ENCODE measurements at places on chromosomes 16 and 17.

DNA sequence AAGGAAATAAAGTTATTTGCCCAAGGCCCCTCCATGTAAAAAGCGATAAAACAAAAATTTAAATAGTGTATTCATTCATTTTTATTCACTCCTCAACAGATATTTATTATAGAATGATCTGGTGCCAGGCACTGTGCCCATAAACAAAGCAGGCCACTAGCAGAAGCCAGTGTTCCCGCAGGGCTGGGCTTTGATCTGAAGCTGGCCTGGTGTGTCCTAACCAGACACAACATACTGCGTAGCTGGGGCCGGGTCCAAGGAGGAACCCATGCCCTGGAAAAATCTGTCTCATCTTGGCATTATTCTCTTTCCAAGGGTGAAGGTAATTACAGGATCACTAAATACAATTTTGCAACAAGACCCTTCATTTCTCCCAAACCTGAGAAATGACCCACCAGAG, 537.4 kb upstream of the CDH5 start:
- no peak for DNase-seq

DNA sequence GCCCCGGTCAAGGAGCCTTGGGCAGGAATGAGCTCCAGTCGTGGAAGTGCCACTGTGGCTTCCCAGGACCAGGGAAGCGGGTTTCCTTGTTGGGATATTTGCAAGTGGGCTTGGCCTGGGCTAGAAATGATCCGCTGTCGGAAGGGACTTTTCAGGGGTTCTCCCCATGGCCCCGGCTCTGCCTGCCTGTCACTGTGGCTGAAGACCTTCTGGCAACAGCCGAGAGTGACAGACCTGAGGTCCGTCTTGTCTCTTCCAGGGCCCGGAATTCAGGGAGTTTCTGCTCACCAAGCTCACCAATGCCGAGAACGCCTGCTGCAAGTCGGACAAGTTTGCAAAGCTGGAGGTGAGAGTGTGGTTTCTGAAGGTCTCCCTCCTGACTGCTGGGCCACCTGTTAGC, 57.7 kb downstream of the OR1D5 start:
- no peak for DNase-seq

GRCh38 chr17:66423056-66423955, 120.9 kb downstream of the PRKCA start:
- no peak for DNase-seq

- DNase-seq = no peak
Observed at GRCh38 chr16:74030000-74030706, 266.5 kb upstream of the PSMD7 start.

- no peak for DNase-seq
Observed at GRCh38 chr17:67605256-67605912, 112.4 kb upstream of the NOL11 start.

- DNase-seq = no peak
Observed at GRCh38 chr16:62732092-62732491, 695.9 kb upstream of the CDH8 start.

- no peak for DNase-seq
Observed at GRCh38 chr16:64880994-64881393, 240.9 kb downstream of the CDH11 start.

DNA sequence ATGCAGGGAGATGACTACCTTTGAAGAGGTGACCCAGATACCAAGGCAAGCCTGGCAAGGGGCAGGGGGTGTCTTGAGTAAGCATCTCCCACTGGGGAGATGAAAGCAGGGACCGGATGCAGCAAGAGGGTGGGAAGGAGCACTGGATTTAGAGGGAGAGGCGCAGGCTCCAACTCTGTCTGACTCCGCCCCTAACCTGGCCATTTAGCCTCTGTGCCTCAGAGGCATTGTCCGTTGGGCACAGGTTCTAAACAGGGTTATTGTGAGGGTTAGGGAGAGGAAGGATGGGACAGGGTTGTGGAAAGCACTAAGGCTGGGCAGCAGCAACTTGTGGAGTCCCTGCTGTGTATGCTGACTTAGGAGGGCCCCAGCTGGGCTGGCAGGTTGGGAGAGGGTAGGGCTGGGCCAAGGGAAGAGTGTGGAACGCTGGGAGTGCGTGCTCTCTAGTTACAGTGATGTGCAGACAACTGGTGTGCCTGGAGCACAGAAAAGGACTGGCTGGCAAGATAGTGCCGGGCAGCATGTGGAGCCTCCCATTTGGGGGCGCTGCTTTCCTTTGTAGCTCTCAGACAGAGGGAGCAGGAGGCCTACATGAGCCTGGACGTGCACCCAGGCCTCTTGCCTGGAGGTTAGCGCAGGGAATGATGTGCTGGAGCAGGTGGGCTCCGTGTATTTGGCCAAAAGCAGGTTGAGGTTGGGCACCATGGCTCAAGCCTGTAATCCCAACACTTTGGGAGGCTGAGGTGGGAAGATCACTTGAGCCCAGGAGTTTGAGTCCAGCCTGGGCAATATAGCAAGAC, 26.2 kb downstream of the TBX2 start:
- no peak for DNase-seq

DNA sequence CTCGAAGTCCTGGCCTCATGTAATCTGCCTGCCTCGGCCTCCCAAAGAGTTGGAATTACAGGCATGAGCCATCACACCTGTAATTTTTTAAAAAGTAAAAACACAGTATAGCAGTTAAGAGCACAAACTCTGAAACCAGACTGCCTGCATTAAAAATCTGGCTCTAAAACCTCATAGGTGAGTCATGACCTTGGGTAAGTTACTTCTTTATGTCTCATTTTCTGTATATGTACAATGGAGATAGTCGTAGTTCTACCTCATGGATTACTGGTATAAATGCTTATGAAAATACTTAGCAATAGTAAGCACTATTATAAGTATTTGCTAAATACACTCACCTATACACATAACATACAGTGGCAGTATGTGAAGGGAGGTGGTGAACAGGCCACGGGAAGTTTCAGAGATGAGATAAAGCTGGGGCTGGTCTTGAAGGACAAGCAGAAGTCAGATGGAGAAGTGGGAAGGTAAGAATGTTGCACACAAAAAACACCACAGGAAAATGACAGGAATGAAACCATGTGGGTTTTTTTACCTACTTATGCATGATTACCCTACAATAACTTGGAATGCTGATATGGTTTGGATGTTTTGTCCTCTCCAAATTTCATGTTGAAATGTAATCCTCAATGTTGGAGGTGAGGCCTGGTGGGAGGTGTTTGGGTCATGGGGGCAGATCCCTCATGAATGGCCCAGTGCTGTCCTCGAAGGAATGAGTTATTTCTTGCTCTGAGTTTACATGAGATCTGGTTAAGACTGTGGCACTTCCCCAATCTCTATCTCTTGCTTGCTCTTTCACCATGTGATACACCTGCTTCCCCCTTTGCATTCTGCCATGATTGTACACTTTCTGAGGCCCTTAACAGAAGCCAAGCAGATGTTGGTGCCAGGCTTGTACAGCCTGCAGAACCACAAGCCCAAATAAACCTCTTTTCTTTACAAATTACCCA, 33.9 kb downstream of the ZNF652 start:
- DNase-seq = peak; percentile 58

DNA sequence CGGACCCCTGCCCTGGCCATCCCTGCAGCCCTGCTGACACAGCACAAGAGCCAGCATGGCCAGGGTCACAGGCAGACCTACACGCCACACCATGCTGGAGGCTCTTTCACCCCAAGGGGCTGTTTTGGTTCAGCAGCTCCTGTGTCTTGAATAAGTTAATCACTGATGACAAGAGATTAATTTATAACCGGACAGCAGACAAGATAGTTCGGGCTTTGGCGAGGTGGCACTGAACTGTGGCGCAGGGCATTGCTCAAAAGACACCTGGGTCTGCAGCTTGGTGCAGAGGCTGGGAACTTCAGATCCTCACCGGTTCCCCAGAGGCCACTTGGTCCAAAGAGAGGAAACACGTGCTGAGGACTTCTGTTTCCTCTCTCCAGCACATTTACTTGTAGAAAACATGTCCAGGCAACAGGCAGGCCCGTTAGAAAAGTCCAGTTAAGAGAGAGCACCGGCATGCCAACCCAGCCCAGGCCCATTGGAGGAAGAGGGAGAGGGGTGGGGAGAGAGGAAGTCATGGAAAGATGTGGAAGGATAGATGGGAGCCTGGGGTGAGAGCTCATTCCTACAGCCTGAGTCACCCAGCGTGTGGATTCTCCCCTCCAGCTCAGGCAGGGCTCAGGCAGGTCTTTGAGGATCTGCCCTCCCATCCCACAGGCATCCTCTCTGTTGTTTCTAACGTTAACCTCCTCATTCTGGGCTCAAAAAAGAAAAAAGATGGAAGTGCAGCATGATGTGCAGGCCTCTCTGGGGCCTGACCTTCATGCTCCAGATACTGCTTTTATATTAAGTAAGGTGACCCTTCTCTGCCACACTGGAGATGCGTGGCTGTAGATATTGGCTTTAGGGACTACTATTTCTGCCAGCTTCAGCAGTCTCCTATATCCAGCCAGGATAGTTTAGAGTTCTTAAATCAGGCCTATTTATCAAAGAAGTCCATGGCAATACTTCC, 80.0 kb upstream of the HNF1B start:
- no peak for DNase-seq

DNA sequence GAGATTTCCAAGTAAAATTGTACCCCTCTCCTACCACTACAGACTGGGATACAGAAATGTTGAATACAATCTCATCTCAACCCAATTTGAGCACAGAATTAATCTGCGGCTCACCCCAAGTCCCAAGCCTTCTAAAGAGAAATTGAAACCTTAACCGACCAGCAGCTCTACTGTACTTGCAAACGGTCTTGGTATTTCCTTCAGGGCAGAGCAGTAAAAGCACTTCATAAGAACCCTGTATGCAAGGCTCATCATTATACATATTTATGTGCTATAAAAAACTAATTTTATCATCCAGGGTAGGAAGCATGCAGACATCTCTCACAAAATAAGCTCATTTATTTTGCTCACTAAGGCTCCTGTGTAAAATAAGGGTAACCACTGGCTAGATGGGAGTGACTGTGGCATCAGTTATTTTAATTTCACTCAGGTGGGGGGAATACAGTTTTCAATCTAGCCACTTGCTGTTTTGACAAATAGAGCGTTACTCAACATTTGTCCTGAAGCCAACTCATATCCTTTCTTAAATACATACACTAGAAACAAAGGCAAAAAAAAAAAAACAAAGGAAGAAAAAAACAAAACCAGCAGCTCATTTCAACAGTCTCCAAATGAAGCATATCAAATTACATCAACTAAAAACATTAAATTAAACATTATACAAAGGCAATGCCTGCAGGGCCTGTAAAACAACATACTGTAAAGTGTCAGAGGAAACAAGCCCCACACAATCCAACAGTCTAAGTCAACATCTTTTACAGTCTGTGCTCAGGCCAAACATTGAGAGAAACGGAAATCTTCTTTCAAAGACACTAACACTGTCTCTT, 65.0 kb downstream of the PARN start:
- no peak for DNase-seq

GRCh38 chr17:77214328-77214727, 73.6 kb downstream of the SEC14L1 start:
- no peak for DNase-seq

DNA sequence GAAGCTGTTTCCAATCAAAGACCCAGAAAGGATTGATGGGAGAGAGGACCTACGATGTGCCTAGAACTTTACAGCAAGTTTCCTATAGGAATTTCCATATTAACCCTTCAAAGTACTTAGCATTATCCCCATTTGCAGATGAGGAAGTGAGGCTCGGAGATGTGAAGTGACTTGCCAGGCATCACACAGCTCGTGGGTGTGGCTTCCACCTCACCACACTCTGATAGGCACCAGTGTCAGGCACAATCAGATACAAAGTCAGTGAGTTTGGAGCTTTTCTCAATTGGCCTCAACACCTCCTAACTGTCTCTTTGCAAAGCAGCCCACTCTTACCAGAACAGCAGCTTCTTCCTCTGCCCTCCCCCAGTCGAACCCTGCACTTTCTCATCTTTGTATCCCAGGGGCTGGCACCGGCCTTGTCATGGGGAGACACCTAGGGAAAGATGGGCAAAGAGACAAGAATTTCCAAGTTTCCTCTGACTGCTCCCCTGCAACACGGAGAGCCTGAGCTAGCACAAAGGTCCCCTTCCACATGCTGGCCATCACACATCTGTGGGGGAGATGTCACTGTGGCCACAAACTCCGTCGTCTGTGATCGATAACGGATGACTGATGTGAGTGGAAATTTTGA, 37.4 kb upstream of the CCL1 start:
- peak; percentile 80 for DNase-seq

DNA sequence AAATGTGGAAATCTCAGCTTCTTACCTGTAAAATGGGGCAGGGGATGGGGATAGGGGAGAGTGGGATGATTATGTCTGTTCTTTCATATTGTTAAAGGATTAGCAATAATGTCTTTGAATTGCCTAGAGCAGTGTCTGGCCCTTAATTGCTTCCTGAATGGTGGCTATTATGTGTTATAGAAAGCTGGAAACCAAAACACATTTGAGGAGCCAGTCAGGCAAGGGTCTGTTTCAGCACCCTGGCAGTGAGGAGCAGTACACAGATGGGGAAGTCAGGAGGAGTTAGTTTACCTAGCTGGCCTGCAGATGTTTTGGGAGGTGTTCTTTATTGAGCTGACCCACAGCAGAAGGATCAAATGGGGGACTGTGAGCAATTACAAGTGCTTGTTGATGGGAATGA, 63.0 kb downstream of the NUP93 start:
- DNase-seq = no peak

- no peak for DNase-seq
Observed at GRCh38 chr16:35744084-35744483, 2284.7 kb downstream of the TP53TG3F start.

DNA sequence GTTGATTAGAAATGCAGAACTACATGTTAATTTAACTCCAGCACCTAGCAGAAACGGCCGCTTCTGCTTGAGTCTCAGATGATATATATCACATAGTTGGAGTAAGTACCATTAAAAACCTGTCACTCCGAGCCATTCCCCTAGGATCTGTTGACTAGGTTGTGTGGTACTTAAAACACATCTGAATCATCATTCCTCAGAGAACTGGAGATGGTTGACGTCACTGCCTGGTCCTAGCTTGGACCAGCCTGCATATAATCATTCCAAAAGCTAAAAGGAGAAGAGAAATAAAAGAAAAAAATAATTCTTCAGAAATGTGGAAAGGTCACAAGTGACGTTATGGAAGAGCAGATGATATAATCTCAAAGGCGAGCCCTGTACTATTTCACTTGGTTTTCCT, 31.3 kb upstream of the RASL10B start:
- no peak for DNase-seq
